ENCODE measurements at places on chromosomes 12 and 14.

GRCh38 chr14:94769391-94770250 is at the start of gene GSC:
GSC (minus strand) TSS chr14:94770113; CDS start chr14:94770015, 98 bp downstream.
- no peak for DNase-seq

DNA sequence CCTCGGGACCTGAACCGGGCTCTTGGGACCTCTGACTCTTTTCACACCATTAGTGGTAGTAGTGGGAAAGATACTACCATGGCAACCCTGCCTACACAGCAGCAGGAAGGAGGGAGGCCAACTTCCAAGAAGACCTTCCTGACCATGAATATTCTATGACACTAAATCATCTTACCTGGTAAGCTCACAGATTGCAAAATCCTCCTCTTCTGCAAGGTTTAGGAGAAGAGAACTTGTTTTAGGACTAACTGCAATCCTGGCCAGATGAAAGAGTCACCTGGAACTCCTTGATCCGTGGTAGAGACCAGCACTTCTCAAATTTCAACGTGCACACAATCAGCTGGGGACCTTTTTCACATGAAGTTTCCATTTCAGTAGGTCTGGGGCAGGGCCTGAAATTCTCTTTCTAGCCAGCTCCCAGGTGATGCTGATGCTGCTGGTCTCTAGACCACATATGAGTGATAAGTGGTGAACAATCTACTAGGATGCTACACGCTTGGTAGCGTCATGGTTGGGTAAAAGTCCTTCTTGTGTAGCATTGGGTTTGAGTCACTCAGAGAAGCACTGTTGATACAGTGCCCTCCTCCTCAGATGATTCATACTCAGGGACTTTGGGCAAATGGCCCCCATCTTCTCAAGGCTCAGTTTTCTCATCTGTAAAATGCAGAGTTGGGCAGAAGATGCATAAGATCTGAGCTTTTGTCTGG is 35.6 kb upstream of the FICD start:
- DNase-seq: no peak

- peak; percentile 40 for DNase-seq
These were observed at the start of gene DENND5B for GRCh38 chr12:31590642-31591379. DENND5B (minus strand) TSS chr12:31591136; CDS start chr12:31590832, 304 bp downstream.

DNA sequence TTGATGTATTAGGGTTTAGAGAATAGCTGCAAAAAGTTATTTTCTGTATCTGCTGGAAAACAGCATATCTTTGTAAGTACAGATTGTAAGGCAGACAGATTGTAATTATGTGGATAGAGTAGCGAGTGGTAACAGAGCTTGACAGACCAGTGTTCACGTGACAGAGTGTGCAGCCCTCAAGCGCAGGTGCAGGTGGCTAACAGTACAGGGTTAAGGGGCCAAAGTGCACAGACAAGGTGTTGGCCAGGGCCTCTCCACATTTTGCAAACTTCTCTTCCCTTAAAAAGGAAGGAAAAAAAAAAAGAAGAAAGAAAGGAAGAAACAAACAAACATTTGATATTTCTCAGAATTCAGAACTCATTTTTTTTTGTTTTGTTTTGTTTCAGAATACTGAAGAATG is 25.2 kb upstream of the KLHL42 start:
- no peak for DNase-seq

GRCh38 chr14:55122440-55122986 is 6.5 kb upstream of the LGALS3 start:
- DNase-seq: no peak

DNA sequence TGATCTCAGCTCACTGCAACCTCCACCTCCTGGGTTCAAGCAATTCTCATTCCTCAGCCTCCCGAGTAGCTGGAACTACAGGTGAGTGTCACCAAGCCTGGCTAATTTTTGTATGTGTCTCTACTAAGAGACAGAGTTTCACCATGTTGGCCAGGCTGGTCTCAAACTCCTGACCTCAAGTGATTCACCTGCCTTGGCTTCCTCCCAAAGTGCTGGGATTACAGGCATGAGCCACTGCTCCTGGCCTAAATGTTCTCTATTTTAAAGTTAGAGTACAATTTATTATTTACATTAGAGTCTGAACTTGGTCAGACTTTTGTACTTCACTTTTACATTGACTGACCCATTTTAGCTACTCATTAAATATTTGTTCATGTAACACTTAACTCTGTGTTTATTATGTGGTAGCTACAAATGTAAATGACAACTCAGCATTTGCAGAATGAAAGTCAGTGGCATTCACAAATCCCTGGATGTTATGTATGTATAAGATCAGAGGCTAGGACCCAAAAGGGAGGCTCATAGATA is 409.6 kb downstream of the APAF1 start:
- no peak for DNase-seq

DNA sequence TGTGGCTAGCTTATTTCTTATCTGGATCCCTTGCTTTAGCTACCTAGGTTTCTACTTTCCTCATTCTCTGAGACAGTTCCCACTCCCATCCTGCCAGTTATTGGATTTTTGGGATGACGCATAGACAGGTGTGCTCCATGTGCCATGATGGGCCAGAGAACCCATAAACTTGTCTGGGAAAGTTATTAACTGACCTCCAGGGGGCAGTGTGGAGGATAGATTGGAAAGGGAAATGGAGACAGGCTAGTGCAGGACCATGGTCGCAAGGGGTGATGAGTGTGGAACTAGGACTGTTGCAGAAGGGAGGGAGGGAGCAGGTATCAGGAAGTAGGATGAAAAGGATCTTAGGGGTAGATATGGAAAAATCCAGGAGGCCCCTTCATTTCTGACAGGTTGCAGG is 80.3 kb downstream of the ESRRB start:
- no peak for DNase-seq
